ENCODE measurements at places on chromosomes 12 and 14.

- no peak for DNase-seq
Observed at GRCh38 chr14:25472700-25473099, 422.8 kb upstream of the STXBP6 start.

- no peak for DNase-seq
Observed at GRCh38 chr14:25800841-25801240, 750.9 kb upstream of the STXBP6 start.

DNA sequence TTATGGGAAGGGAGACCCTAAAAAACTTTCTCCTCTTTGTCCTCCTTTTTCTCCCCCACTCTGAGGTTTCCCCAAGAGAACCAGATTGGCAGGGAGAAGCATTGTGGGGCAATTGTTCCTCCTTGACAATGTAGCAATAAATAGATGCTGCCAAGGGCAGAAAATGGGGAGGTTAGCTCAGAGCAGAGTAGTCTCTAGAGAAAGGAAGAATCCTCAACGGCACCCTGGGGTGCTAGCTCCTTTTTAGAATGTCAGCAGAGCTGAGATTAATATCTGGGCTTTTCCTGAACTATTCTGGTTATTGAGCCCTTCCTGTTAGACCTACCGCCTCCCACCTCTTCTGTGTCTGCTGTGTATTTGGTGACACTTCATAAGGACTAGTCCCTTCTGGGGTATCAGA, 4.6 kb upstream of the RPS26 start:
- DNase-seq = no peak

DNA sequence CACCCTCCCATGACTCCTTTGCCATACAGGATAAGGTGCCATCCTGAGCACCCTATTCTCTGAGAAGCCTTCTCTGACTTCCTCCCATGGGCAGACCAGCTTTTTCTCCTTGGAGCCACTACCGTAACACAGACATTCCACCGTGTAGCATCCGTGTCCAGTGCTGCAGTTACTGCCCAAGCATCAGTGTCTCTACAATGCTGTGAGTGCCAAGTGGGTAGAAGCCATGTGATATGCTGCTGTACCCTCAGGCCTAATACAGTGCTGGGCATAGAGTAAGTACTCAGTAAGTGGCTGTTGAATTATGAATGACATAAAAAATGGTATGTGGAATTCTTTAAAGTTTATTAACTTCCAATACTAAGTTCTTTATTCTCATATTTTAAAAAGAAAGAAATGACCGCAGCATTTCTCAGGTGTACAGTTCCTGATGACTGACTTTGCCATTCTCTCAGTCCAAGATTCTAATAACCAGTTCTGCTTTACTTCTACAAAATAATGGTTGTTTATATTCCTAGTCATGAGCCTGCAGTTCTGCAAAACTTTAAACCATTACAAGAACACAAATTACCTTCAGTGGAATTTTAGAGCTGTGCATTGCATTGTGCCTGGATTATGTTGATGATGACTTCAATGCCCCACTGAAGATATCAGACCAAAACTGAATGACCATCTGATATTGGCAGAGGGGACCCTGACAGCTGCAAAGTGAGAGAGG, 118.7 kb downstream of the RPAP3 start:
- no peak for DNase-seq

DNA sequence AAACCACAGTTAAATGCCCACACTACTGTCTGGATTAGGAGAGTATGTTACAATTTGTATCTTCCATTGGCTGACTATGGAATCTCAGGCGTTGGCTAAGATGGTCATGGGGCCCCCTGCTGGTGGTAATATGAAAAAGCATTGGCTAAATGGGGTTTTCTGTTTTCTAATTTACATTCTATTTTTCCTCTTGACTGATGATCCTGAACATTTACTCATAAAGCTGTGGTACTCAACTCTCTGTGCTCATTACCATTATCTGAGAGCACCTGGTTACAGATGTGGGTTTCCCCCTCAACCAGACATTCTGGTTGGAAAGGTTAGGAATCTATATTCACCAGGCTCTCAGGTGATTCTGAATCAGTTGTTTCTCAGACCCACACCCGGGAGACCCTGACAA, 64.8 kb downstream of the WSCD2 start:
- DNase-seq = peak; percentile 67

- DNase-seq = peak; percentile 89
Observed at GRCh38 chr12:55619354-55620138, 17.1 kb upstream of the OR10P1 start.

GRCh38 chr12:3362737-3363136, 128.3 kb upstream of the PRMT8 start:
- no peak for DNase-seq

- DNase-seq = no peak
Observed at GRCh38 chr12:93950311-93950710, 198.1 kb upstream of the PLXNC1 start.

GRCh38 chr14:50533806-50534205, 1.4 kb upstream of the MAP4K5 start:
- DNase-seq = no peak

DNA sequence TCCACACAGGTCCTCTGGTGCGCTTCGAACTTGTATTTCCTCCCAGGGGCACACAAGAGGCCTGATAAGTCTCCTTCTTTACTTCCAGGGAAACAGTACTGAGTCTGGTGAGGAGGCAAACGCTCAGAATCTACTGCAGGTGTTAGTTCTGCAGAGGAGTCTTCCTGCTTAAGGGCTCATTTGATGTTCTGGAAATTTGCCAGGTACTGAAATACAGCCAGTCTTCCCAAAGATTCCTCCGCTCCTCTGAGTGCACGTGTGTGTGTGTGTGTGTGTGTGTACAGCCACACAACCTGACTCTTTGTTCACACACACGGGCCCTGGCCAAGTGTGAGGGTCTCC, 92.0 kb downstream of the FBXL14 start:
- DNase-seq = no peak

DNA sequence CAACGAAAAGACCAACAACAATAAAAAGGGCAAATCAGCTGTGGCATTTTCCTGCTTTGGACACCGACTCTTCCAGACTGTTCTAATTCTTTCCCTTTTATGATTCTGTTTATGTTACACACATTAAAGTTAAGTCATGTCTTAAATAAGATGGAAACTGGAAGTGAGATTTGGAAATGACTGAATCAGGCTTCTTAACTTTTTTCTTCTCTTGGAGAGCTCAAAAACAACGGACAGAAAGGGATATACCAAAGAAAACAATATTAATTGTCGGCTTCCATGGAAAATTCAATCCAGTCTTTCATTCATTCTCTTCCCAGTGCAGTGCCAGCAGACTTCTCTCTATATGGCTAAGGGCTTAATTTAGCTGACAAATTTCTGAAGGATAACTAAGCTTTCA, 214.9 kb upstream of the DDHD1 start:
- no peak for DNase-seq

DNA sequence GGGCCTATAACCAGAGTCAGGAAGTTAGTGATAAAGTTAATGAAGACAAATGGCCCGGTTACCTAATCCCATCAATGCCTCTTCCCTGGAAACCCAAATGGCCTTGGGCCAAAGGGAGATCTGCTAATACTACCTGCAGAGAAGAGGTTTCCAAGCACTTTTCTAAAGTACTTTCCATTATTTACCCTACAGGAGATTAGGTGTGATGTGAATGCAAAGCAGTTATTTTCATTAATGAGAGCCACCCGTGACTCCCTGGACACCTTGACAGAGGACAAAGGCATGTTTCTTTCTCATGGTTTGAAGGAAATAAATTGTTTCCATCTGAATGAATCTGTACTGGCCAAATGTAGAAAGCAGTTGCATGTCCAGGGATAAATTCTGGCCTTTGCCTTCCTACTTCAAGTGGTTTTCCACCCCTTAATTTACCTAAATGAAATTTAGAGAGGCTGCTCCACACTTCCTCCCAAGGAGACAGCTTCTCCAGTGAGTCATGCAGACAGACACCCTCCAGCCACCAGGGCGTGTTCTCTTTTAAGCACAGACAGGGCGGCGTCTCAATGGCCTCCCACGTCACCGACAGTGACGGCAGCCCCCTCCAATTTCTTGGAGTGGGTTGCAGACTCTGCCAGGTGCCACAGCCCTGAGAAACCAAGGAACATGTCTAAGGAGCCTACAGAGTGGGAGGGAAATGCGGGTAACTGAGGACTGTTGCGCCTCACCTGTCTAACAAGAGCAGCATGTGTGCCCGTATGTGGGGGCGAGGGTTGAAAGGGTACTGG, 43.9 kb upstream of the GNPNAT1 start:
- DNase-seq = no peak
